ENCODE measurements at places on chromosomes 6 and 20.
A peak's percentile ranks its signal among the peaks of the same experiment; 100 is the strongest.

DNA sequence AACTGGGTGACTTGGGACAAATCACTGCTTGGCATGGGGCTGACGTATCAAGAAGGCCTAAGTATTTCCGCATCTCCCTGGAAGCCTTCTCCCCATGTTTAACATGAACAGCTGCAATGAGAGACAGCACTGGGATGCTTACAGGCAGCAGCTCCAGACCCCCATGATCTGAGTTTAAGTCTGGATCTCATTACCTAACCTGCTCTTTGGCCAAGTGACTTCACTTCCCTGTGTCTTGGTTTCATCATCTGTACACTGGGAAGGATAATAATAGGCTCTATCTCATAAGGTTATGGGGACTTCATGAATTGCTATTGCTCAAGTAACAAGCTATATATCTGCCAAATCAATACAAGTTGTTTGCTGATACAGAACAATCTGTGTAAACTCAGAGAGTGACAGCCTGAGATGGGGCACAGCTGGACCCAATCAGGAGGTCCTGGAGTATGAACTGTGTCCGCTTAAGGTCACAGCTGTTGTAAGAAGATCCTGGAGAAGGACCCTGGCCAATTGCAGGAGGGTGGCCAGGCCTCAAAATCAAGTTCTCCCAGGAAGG lies 56.0 kb downstream of the TGM2 start:
- DNase-seq = no peak

DNA sequence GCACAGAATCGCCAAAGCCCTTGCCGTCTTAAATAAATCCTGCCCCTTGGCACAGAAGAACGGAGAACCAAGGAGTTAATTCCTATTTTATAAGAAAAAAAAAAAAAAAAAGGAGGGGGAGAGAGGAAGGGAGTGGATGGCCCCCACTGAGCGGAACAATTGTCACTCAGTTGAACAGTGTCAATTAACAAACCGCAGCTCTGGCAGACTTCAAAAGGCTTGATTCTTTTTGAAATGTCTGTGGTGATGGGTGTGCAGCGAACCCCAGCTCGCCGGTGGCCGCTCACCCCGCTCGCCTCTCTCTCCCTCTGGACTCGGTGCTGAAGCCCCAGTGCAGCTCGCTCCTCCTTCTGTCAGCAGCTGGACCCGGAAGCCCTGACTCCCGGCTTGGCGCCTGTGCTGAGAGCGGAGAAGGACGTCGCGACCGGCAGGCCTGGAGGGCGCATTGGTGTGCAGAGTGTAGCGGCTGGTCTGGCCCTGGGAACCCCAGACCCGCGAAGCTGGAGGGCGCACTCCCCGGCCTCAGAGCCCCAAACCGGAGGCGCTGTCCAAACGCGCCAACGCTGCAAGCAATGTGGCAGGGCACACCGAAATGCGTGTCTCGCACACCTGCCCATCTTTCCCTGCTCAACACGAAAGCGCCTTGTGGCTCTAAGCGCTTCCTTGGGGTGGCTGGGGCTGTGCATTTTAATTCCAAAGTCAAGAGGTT lies 3.4 kb downstream of the LINC00237 start:
- DNase-seq = no peak

- no peak for DNase-seq
These were observed 219.1 kb upstream of the STXBP5 start for GRCh38 chr6:146985111-146985510.

GRCh38 chr6:168887621-168888020 lies 366.0 kb downstream of the THBS2 start:
- no peak for DNase-seq

- no peak for DNase-seq
These were observed 97.4 kb downstream of the SASH1 start for GRCh38 chr6:148440016-148440415.

DNA sequence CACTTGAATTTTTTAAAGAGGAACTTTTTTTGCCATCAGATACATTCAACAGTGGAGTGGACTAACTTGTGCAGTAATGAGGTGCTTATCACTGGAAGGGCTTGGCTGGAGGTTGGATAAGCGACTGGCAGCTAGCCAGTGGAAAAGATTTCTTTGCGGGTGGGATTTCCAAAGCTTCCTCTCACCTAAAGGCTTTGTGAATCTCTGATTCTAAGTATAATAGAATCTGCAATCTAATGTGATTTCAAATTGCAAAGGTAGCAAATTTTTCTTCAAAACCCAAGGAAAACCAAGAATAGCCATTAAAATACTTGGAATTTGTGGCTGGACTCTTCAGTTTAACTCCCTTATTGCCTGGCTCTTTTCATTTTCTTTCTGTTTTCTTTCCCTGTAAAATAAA lies 460.4 kb upstream of the MARCKS start:
- DNase-seq = no peak

DNA sequence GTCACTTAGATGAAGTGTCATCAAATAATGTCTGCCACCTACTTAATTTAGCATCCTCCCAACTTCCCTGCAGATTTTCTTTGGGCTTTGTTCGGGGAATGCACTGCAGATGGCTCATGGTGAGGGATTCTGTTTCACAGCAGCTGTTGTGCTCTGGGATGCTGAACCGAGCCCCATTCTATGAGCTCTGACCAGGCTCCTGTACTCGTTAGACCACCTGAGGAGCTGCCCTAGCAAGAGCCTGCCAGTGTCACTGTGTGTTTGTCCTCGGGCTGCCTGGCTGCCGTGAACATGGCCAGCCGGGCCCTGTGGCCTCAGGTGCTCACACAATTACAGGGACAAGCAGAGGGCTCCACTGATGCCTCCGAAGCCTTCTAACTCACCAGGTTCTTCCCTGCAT lies 238.8 kb upstream of the ECI2 start:
- DNase-seq = no peak

DNA sequence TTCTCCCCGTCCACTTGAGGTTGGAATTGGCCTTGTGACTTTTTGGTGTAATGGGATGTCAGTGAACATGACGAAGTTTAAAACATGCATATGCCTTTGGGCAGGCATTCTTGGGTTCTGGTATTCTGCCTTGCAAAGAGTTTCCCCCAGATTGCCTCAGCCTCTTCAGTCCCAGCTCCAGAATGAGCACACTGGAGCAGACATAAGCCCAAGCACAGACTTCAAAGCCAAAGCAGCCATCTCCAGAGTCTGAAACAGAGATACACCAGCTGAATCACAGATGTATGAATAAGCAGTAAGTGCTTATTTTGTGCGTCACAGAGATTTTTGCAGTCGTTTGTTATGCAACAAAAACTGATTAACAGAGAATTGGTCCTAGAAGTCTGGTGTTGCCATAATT lies 546.0 kb downstream of the FRK start:
- DNase-seq = peak; percentile 5

- DNase-seq = no peak
These were observed 655.7 kb downstream of the EPHA7 start for GRCh38 chr6:92763680-92764079.

DNA sequence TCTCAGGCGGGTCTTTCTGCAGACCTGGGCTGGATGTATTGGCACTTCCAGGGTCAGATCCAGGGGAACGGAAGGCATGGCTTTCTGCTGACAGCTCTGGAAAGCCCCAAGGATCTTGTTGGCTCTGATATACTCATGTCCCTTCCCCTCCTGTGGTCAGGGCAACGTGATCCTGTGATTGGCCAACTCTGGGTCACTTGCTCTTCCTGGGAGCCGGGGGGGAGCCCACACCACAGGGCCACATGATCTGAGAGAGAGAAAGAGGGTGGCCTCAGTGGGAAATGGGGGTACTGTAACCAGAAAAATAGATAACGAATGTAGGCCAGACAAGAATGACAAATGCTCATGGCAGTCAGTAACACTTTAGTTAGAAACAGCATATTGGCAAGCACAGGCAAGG lies 223.0 kb downstream of the NFATC2 start:
- DNase-seq = no peak

GRCh38 chr6:108606250-108606690 lies 45.6 kb downstream of the FOXO3 start:
- no peak for DNase-seq

DNA sequence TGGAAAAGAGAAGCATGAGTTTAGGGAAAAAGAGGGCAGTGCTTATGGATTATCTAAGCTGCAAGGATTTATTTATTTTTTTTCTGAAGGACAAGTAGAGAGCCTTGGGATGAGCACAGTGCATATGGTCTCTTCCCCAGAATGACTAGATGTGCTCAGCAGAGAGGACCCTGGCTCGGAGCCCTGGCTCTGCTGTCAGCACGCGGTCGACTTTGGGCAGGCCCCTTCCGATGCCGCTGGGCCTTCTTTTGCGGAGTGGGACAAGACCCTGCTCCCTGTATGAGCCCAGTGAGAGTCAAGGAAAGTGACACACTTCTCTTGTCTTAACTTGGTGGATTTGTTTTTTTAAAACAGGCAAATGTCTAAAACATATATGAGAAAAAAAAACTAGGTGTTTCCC lies 51.4 kb downstream of the LRRC1 start:
- DNase-seq = no peak

GRCh38 chr6:16527691-16528090 lies 233.6 kb downstream of the ATXN1 start:
- DNase-seq = no peak

- no peak for DNase-seq
These were observed 28.8 kb upstream of the GNRH2 start for GRCh38 chr20:3014662-3015061.

- DNase-seq = no peak
These were observed 949 bp downstream of the MACROD2 start for GRCh38 chr20:13996265-13996664.

DNA sequence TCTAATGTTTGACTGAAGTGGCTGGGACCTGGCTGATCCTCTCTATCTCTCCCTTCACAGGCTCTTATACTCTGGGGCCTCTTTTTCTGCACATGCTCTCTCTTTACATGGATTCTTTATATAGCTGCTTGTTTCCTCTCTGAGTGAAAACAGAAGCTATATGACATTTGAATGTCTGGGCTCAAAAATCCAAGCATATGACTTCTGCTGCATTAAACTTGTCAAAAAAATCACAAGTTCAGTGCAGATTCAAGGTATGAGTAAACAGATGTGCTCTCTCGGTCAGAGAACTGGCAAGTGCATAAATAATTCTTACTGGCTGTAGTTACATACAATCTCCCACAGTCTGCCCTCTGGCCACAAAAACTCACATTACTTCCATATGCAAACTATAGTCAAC lies 96.6 kb downstream of the LCA5 start:
- no peak for DNase-seq

GRCh38 chr20:23265226-23265625 lies 85.4 kb upstream of the NXT1 start:
- DNase-seq = no peak

GRCh38 chr6:134619789-134620188 lies 301.9 kb upstream of the SGK1 start:
- DNase-seq = peak; percentile 42

DNA sequence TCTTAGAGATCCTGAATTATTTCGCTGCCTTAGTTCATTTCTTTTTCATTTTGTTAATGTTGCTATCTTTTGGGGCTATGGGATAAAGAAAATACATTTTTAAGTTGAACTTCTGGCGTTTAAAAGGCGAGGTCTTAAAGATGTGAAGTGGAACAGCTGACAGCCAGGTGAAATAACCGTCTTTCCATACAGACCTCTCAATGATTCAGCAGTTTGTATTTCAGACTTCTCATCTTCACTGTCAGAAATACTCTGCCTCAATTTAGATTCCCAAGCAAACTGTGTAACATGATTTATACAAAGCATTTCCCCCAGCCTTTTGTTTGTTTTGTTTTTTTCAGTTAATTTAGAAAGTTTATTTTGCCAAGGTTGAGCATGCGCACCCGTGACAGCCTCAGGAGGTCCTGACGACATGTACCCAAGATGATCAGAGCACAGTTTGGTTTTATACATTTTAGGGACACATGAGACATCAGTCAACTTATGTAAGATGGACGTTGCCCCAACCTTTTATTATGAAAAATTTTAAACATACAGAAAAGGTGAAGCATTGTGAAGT lies 40.0 kb downstream of the SLC9A8 start:
- DNase-seq = no peak

DNA sequence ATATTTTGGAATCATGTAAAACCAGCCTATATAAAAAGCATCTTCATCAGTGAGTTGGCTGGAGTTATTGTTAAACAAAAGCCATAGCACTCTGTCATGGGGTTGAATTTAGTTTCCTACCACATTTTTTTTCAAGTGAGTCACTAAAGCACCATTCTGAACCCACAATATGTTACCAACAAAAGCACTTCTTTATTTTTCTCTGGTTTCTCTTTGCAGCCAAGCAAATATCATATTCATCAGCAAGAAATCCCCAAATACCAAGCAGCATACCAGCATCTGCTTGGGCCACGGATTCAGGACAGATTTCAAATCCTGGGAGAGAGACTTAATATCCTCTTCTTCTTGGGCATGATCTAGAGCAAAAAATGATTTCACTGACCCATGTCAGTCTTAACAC lies 441.4 kb downstream of the BCKDHB start:
- DNase-seq = no peak

- no peak for DNase-seq
These were observed 396.9 kb downstream of the ZFAND3 start for GRCh38 chr6:38216451-38216850.

DNA sequence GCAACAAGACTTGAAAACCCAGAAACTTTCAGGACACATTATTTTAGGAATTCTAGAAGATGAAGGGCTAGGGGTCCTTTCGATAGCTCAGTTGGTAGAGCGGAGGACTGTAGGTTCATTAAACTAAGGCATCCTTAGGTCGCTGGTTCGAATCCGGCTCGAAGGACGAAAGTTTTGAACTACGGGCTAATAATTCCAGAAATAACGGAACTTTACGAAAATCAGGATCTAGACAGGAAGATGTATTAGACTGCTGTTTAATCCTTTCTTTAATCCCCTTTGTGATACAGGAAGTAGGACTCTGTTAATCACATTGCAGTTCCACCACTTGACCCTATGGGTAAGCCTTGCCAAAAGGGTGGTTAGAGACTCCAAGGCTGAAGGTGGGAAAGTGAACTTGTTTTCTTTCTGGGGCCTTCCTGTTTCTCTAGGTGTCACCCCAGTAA lies 21.2 kb upstream of the ABT1 start:
- DNase-seq = no peak

DNA sequence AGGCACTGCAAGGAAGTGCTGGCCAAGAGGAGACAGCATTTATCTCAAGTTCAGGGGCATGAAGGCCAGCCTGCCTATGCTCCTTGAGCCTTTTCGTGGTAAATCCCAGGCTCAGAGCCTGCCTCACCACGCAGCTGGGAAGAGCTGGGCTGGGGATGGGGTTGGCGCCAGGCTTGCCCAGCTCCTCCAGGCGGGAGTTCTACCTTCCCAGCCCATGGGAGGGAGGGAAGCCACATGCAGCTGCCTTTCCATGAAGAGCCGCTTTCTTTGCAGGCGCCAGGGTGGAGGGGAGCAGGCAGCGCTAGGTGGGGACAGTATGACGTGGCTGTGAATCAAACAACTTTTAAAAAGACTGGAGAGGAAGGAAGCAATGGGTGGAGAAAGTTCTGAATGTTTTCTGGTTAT lies 19.5 kb upstream of the SIRT5 start:
- no peak for DNase-seq

DNA sequence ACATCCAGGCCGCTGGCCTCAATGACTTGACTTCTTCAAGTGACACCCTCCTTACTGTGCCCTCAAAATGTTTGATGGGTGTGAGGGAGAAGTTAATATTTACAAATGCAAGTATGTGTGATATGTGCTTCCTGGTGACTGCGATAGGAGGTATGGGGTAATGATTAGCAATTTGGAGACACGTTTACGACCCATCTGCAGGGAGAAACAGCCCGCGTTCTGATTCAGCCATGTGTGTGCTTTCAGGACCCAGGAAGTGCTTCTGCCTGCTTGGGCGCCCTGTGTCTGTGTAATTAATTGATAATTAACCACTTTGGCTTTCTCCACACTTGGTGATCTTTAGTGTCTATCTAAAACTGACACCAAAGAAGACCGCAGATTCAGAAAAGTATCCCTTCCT lies 25.0 kb downstream of the SIRPA start:
- no peak for DNase-seq

GRCh38 chr6:168562576-168563151 lies 121.7 kb downstream of the SMOC2 start:
- no peak for DNase-seq

Measured in RWPE1 (cell line).